ENCODE measurements at places on chromosomes 3 and 15. TPM values are rescaled to one million over a fixed set of nuclear protein-coding genes. Genes with fewer than 3 reads are reported as not detected.

DGKG gene
- 0.20 TPM for total RNA-seq

ACOX2 gene
- not detected for total RNA-seq

STXBP5L gene
- not detected for total RNA-seq

UNC13C gene
- not detected for total RNA-seq

DNA sequence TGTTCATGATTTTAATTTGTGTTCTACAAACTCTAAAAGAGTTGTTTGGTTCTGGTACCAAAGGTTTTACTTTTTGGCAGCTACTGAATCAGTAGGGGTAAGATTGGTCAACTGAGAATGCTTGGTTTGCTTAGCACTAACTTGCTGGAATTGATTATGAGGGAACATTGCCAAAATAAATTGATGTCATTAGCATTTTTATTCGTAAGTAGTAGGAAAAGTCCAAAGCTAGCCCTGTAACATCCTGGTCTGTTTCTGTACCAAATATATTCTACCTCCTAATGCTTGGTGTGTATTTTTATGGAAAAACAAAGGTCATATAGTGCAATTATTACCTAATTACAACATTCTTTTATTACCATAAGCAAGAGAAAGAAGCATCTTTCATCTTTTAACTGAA lies 35.9 kb upstream of the KPNA4 start:
- no peak for DNase-seq

- DNase-seq = no peak
Measured at GRCh38 chr3:139689122-139689521, 11.3 kb upstream of the NMNAT3 start.

DNA sequence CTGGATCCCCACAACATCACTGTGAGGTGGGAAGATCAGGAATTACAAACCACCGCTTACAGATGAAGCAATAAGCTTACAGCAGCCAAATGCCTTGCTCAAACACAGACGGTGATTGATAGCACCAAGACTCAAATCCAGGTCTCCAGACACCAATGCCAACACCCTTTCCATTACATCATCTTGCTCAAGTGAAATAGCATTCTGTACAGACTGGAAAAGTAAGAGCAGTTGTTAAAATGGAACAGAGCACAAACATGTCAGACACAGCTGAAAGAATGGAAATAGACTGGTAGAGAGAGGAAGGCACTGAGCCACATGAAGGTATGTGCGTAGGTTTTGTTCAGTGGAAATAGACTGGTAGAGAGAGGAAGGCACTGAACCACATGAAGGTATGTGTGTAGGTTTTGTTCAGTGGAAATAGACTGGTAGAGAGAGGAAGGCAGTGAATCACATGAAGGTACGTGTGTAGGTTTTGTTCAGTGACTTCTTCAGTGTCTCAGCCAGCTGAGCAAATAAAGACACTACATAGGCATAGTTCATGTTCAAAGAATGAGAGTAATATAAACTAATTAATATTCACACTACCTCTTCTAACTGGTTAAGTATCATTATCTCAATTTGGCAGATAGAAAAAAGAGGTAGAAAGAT lies 15.6 kb downstream of the CLDN1 start:
- DNase-seq = no peak

- DNase-seq = no peak
Measured at GRCh38 chr3:65597226-65597951, 441.3 kb downstream of the MAGI1 start.

DNA sequence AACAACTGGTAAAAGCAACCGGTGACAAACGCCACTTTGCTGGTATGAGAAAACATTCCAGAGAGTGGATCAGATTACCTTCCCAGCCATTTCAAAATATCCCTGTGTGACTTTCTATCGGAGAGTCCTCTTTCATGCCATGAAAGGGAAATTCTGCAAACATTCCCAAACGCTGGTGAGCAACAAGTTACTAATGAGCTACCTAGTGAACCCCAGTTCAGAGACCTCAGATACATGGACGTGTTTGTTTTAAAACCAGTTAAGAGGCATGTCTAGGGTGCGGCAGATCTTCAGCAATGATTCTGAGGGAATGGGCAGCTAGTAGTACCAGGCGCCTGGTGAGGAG lies 418.2 kb upstream of the NR2F2 start:
- DNase-seq = no peak
